ENCODE measurements at places on chromosomes 5 and 9.

GRCh38 chr5:53825926-53826325, 265.5 kb downstream of the NDUFS4 start:
- no peak for DNase-seq
- no peaks in the 10 kb centered on the region for H3K36me3 ChIP-seq
- H3K27me3 ChIP-seq: peaks cover 2% of the 10 kb centered on the region

GRCh38 chr5:29079771-29080170, 2041.4 kb upstream of the CDH9 start:
- DNase-seq: peak; percentile 24
- H3K4me1 ChIP-seq: no peaks in the 10 kb centered on the region
- no peaks in the 10 kb centered on the region for H3K36me3 ChIP-seq
- no peak overlapping the region for H3K4me3 ChIP-seq

DNA sequence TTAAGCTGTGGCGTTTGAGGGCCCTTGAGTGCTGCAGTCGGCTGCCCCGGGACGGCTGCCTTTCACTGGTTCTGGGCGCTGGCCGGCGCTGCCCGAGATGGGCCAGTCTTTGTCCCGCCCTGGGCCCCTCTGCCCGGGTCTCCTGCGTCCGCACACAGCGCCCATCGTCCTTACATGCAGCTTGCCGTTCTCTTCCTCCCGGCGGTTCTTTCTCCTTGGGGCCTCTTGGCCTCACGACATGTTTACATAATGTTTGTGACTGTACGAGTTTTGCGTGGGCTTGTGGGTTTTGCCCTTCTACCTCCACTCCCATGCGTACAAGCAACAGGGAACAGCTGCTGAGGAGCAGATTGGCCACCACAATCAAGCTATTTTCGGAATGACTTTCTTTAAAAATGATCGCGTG, 618 bp downstream of the TNPO1 start:
- H3K4me1 ChIP-seq: peaks cover 20% of the 10 kb centered on the region
- no peaks in the 10 kb centered on the region for H3K36me3 ChIP-seq
- DNase-seq: peak; percentile 60
- H3K27ac ChIP-seq: peak overlapping the region; percentile 99
- H3K4me3 ChIP-seq: peak overlapping the region; percentile 97

GRCh38 chr9:123691765-123692303, 238.1 kb downstream of the DENND1A start:
- H3K36me3 ChIP-seq: peaks cover 6% of the 10 kb centered on the region
- no peak overlapping the region for H3K27ac ChIP-seq
- H3K4me1 ChIP-seq: no peaks in the 10 kb centered on the region
- H3K4me3 ChIP-seq: no peak overlapping the region
- no peak for DNase-seq

DNA sequence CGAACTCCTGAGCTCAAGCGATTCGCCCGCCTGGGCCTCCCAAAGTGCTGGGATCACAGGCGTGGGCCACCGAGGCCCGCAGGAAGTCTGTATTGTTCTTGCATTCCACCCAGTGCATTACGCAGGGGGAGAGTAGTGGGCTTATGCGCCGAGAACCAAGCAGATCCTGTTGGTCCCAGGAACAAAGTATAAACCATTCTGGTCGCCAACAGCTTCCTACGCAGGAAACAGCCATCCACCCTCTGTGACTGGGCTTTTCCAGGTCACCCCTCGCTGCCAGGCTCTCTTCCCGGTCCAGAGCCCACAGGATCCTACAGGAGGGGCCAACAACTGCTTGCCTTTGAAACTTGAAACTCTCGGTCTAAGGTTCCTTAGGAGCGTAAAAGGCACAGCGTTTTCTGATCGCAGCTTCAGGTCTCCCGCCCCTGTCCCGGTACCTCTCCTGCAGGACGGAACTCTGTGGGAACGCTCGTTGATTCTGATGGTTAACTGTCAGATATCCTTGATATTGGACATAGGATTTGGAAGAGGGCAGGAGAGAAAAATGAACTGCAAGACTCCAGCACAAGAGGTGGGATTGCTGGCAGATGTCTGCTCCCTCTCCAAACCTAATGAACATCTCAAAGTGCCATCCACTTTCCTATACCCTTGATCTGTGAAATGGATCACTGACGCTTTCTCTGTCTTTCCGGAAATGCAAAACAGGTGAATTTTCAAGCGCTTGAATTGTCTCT, 4.2 kb upstream of the ANXA2R start:
- peaks cover 6% of the 10 kb centered on the region for H3K4me1 ChIP-seq
- peak overlapping the region; percentile 34 for H3K4me3 ChIP-seq
- no peaks in the 10 kb centered on the region for H3K36me3 ChIP-seq
- H3K27me3 ChIP-seq: peaks cover 24% of the 10 kb centered on the region
- H3K27ac ChIP-seq: no peak overlapping the region

DNA sequence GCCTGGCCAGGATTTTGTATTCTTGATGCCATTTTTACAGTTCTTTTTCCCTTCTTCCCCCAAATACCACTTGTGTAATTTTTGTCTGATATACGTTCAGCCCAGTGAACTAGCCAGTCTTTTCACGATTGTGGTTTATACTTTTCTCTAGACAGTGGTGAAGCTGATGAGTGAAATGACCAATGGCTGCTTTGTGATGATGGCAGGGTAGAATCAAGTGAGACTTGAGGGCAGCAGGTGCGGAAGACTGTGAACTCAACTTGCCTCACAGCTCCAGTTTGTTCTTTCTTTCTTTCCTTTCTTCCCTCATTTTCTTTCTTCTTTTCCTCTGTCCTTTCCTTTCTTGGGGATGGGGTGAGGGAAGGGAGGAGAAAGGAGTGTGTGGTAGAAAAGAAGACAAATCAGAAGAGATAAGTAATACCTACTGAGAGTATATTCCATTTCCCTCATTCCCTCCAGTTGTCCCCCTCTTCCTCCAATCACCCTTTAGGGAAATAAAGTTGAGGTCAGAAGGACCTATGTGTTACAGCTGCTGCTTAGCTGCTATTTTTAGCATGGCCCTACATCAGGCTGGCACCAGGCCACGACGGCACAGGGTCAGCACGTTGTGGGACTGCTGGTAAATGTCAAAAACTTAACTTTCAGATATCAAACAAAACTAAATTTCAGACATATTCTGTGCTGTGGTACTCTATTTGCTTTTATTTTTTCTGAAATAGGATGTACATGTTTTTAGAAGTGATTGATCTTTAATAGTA, 12.3 kb downstream of the ZSWIM6 start:
- H3K4me3 ChIP-seq: peak overlapping the region; percentile 39
- DNase-seq: no peak
- H3K27me3 ChIP-seq: no peaks in the 10 kb centered on the region
- peak overlapping the region; percentile 7 for H3K27ac ChIP-seq

GRCh38 chr5:164435576-164435975, 930.2 kb downstream of the MAT2B start:
- no peak overlapping the region for H3K27ac ChIP-seq
- no peaks in the 10 kb centered on the region for H3K36me3 ChIP-seq
- H3K4me3 ChIP-seq: no peak overlapping the region
- no peaks in the 10 kb centered on the region for H3K4me1 ChIP-seq

GRCh38 chr5:26805076-26805475, 233.3 kb downstream of the CDH9 start:
- no peaks in the 10 kb centered on the region for H3K27me3 ChIP-seq
- H3K36me3 ChIP-seq: peaks cover 11% of the 10 kb centered on the region
- no peak for DNase-seq
- no peaks in the 10 kb centered on the region for H3K4me1 ChIP-seq
- no peak overlapping the region for H3K27ac ChIP-seq

- H3K27ac ChIP-seq: no peak overlapping the region
- peaks cover 7% of the 10 kb centered on the region for H3K4me1 ChIP-seq
- no peak for DNase-seq
- H3K4me3 ChIP-seq: no peak overlapping the region
These were observed 17.4 kb downstream of the CDH9 start for GRCh38 chr5:27020973-27021372.

DNA sequence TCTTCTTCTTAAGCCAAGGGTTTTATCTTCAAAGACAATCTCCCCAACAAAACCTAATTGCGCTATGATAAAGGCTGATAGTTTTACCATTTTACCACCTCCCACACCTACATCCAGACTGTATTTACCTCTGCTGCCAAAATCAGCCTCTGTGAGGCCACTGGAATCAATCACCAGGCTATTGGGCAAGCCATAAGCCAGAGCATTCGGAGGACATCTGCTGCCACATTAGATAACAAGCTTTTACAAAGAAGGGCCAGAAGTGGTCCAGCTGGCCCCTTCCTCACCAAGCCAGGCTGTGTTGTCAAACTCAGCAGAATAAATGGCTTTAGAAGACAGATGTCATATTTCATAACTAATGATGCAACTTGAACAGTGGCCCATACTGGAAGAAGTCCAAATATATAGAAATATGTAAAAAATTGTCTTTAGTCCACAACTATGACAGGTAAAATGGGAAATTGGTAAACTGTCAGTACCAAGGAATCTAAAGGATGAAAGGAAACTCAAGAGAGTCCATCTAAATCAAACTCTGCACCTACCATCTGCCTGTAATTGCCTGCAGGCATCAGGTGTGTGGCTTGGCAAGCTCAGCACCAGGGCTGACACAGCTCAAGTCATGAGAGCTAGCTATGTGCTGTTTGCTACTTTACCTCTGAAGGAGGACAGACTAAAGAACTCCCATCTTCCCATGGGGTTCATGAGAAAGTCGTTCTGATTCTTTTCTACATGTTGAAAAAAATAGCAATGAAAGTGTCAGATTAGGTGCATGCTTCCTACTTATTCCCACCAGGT, 16.1 kb downstream of the SLC45A2 start:
- H3K4me1 ChIP-seq: peaks cover 15% of the 10 kb centered on the region
- H3K4me3 ChIP-seq: peak overlapping the region; percentile 53
- peaks cover 2% of the 10 kb centered on the region for H3K27me3 ChIP-seq

- DNase-seq: no peak
- no peaks in the 10 kb centered on the region for H3K36me3 ChIP-seq
- peaks cover 47% of the 10 kb centered on the region for H3K4me1 ChIP-seq
- H3K4me3 ChIP-seq: peak overlapping the region; percentile 95
- H3K27me3 ChIP-seq: peaks cover 11% of the 10 kb centered on the region
- H3K27ac ChIP-seq: peak overlapping the region; percentile 29
These were observed 2.6 kb downstream of the QSOX2 start for GRCh38 chr9:136242918-136243525.

DNA sequence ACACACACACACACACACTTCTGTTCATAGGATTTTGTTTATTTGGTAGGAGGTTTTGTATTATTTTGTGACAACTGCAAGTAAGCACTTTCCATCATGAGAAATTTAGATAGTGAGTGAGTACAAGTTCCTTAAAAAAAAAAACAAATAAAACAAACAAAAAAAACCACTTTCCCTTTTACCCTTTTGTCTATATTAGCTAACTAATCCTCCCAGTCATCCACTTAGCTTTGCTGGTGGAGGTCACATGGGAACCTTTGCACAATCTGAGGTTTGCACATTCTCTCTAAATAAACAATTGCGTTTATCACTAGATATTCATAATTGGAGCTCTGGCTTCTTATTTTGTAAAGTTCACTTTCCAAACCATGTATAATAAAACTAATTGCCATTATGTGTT, 6.8 kb downstream of the ITGA1 start:
- no peak overlapping the region for H3K27ac ChIP-seq
- no peaks in the 10 kb centered on the region for H3K4me1 ChIP-seq

- H3K4me3 ChIP-seq: peak overlapping the region; percentile 28
- H3K27me3 ChIP-seq: peaks cover 10% of the 10 kb centered on the region
- H3K27ac ChIP-seq: no peak overlapping the region
- DNase-seq: no peak
These were observed 2.6 kb downstream of the CTNNAL1 start for GRCh38 chr9:109010746-109011145.

DNA sequence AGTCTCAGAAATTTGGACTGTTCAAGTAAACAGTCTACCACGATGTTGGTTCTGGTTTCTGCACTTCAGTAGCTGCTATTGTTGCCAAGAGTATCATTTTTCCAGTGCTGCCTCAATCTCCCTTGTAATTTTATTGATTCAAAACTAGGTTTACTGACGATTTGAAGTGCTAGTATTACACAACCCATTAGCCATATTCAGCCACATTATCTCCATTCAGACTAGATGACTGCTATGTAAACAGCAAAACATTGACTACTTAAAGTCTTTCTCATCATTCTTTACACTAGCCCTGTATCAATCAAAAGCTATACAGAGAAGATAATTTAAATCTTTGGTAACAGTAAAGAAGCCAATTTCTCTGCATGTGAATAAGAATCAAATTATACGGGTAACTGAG, 102.0 kb upstream of the TSLP start:
- DNase-seq: no peak
- no peaks in the 10 kb centered on the region for H3K36me3 ChIP-seq
- no peak overlapping the region for H3K4me3 ChIP-seq
- H3K4me1 ChIP-seq: no peaks in the 10 kb centered on the region
- H3K27me3 ChIP-seq: no peaks in the 10 kb centered on the region

All from glutamatergic neuron (in vitro differentiated cells).